Activated CD4-positive, alpha-beta T cell treated with anti-CD3 and anti-CD28 coated beads, Interleukin-2, amount 50 U/mL, for 24 hours (primary cell): ENCODE measurements at places on chromosomes 3 and 15.

- no peak for DNase-seq
Observed at GRCh38 chr15:56741541-56741940, 8.2 kb upstream of the ZNF280D start.

DNA sequence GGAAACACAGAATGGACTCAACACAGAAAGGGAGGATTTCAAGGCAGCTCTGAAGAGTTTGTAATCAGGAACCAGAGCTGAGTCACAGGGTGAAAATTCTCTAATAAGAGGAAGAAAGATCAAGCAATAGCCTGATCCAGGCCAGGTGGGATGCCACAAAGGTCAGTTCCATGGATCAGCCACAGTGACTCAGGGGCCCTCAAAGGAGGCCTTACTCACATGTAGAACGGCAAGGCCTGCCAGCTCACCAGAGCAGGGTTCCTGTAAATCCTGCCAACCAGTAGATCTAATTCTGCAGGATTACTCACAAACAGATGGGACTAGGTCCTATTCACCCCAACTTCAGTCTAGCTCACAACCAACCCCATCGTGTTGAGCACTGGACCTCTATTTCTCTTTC, 78.3 kb upstream of the PPP2R3A start:
- DNase-seq = no peak

DNA sequence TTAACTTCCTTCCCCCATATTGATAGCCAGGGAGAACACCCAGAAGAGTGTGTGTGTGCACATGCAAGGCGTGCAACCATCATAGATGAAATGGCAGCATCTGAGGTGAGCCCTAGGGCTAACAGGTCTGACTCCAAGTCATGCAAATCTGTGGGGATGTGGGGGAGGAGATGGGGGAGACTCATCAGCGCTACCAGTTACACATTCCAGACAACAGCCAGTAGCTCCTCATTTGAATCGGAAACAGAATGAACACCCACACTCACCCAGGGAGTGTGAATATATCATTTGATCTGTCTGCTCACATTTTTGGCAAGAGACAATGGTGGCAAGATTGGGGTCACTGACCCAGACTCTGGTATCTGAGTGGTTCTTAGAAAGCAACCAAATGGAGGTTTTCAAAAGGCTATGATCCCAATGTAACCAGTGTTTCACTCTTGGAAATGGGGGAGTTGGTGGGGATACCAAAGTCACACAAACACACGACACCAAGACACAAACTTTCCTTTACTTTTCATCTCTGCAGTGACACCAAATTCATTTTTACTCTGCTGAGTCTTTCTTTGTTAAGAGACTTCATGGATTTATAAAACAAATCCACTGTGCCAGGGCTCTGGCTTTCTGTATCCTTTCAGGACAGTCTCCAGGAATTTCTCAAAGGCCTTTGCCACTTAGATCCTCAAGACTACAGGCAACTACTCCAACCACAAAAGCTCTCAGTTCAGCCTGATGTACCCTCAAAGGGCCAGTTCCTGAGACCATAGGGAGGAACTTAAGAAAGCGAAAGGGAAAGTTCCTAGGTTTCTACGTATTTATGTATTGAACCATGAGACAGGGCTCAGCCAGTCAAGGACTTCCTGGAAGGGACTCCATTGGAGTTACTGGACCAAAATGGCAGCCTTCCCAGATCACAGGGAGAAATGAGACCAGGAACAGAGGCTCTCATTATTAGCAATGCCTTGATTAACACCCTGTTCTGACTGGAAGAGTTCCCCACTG, 2.2 kb downstream of the CDCP1 start:
- no peak for DNase-seq

DNA sequence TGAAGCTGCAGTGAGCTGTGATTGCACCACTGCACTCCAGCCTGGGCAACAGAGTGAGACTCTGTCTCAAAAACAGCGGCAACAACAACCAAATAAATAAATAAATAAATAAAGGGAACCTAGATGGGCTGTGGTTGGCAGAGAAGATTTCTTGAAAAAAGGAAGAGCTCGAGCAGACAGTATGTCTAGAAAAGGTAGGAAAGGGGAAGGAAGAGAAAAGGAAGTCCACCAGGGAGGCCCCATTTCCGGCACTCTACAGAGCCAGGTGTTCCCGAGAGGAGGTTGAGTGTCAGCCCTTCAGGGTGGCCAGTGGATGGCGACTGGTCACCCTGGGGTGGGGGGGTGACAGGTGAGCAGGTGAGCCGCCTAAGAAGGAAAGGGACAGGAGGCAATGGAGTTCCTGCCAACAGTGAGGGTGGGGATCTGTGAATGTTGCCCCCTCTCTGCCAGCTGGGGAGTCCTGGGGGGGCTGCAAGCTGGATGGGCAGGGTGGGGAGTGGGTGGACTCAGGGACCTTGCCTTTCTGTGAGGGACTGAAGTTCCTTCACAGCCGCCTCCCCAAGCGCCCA, 14.8 kb downstream of the PAQR5 start:
- DNase-seq = no peak

GRCh38 chr3:36817806-36818533, 53.6 kb upstream of the DCLK3 start:
- no peak for DNase-seq

- DNase-seq = no peak
Observed at GRCh38 chr3:169404520-169404890, 259.0 kb downstream of the MECOM start.

GRCh38 chr3:43879166-43879565, 188.4 kb downstream of the ABHD5 start:
- no peak for DNase-seq

GRCh38 chr3:193813501-193813830, 220.5 kb downstream of the OPA1 start:
- DNase-seq = no peak

GRCh38 chr3:110624576-110624975, 447.0 kb upstream of the NECTIN3 start:
- DNase-seq = no peak

DNA sequence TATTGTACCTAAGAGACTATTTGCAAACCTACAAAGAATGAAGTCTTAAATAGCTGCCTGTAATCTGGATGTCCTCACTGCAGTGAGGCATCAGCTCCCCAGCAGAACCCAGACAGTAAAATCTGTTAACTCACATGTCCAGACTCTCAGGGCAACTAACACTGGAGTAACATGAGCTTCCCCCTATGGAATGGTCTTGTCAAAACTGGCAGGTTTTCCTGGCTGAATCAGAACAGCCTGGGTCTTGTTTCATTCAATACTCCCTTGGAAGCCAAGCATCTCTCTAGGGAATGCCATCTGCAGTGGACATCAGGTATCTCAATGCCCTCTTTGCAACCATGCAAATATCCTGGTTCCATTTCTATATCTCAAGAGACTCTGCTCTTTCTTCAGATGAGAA, 24.4 kb downstream of the PTPN9 start:
- DNase-seq = no peak

GRCh38 chr3:123636431-123636841, 51.6 kb upstream of the HACD2 start:
- no peak for DNase-seq

- DNase-seq = no peak
Observed at GRCh38 chr3:156973954-156974353, 147.8 kb downstream of the LEKR1 start.

DNA sequence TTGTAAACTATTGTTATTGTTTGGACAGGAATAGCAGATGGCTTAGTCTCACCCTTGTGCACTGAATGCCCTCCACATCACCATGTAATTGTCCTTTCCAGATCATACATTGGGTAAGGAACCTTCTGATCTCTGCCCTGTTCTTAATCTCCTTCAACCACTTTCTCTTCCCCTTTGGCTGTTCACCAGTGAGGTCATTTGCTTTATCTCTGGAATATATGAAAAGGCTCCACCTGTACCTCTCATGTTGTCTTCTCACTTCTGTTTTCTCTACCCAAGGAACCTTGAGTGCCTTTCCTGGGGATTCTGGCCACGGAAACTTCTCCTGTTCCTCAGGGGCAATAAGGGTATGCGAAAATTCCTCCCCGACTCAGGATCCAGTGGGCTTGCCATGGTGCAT, 28.5 kb downstream of the MCTP2 start:
- no peak for DNase-seq

DNA sequence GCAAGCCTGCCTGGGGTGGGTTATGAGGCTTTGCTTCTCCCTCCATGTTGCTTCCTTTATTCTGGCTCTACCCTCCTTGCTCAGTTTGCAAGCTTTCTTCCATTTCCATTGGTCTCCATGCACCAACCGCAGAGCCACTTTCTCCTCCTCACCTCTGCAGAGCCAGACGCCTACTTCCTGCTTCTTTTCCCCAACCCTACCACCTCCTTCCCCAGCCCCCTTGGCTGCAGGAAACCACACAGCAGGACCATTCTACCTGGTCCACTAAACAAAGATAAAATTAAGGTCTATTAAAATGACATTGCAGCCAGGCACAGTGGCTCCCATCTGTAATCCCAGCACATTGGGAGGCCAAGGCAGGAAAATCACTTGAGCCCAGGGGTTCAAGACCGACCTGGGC, 10.0 kb upstream of the CAV3 start:
- no peak for DNase-seq

GRCh38 chr15:85950101-85950500, 129.6 kb upstream of the AGBL1 start:
- no peak for DNase-seq

DNA sequence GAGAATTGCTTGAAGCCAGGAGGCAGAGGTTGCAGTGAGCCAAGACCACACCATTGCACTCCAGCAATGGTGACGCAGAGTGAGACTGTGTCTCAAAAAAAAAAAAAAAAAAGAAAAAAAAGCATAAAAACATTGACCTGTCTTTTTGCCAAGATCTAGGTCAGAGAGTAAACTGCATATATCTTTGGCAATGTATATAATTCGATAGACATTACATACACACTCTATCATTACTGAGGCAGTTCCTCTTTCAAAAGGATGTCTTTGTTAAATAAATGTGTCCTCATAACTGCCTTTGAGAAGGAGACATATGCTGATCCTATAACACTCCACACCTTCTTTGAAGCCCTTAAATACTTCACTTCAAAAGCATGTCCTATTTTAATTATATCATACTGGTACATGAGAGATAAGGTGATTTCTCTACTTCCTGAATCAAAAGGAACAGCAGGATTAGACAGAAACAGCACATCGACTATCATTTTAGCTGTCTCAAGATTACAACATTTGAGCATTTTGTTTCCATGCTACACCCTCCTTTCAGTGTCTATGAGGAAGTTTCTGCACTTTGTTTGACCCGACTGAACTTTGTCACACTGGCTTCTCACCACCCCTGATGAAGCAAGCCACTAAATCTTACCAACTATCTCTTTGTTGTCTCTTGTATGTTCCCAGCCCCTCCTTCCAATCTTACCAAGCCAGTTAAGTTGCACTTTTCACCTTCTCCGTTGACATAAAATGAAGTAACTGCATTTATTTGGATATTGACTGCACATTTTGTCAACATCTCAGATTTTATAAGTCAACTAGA, 335.8 kb downstream of the MECOM start:
- no peak for DNase-seq

- no peak for DNase-seq
Observed at GRCh38 chr15:63603516-63603915, 6.3 kb downstream of the FBXL22 start.

DNA sequence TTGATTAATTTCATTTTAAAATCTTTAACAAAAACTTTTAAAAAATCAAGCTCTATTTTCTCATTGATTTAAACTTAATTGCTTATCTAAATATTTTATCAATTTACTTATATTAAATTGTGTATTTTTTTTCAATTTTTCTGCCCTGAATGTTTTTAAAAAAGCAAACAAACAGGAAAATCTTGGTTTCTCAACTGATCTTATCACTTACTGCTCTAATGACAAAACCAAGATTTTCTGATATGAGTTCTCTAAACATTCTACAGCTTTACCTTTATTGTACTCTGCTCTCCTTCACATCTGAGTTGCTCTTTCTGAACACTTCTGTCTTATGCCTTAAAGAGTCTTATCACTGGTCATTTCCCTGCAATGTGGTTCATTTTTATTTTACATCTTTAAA, 587.8 kb upstream of the BCHE start:
- no peak for DNase-seq

GRCh38 chr3:111521891-111522290, 20.1 kb upstream of the CD96 start:
- DNase-seq = no peak

DNA sequence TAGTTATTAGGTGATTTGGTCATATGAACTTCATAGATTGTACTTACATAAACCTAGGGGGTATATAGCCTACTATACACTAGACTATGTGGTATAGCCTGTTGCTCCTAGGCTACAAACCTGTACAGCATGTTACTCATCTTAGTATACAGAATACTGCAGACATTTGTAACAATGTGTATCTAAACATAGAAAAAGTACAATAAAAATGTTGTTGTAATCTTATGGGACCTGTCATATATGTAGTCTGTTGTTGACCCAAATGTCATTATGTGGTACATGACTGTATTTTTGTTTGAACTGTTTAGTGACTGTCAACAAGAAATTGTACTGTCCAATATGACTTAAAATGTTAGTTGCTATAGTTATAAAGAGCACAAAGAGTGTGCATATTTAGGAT, 69.8 kb downstream of the TCF12 start:
- DNase-seq = no peak

- DNase-seq = no peak
Observed at GRCh38 chr3:149717391-149718056, 34.8 kb downstream of the COMMD2 start.

DNA sequence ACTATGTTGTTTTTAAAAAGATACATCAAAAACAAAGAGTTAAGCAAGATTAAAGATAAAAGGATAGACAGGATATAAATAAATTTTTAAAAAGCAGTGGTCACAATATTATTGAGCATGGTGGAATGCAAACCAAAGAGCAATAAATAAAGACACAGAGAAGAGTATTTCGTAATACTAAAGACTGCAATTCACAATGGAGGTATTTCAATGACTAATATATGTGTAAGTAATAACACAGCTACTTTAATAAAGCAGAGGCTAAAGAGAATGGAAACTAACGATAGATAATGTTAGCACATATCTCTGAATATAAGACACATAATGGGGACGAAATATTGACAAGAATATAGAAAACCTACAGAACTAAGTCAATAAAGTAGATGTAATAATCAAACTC, 219.6 kb downstream of the WDR72 start:
- no peak for DNase-seq

GRCh38 chr3:52204337-52205073, 6.5 kb downstream of the ALAS1 start:
- DNase-seq = no peak

- DNase-seq = no peak
Observed at GRCh38 chr3:132645058-132645457, 14.6 kb downstream of the ACAD11 start.

DNA sequence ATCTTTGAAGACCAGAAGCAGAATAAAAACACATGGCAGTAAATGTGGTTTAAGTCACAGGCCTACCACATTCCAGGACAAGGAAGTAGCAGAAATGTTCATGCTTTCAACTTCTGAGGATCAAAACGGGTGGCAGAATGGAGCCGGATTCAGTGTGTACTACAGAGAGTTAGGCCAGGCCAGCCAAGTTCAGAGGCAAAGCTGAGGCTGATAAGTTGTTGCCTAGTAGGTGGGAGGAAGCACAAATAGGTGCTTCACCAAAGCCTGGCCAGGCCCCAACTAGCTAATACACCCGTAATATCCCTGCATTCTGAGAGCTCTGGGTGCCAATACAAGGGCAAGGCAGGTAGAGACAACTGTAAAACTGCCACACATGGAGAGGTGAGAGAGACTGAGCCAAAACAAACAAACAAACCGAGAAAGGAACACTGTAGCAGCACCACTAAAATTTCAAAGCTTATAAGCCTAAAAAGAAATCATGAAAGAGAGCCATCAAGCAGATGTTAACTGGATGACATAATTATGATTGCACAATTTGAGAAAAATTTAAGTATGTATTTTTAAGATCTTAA, 156.4 kb upstream of the CBLB start:
- no peak for DNase-seq
